ENCODE measurements at places on chromosomes 6 and 20. TPM values are rescaled to one million over a fixed set of nuclear protein-coding genes. Genes with fewer than 3 reads are reported as not detected.

GRCh38 chr20:42336576-42336975 is 718.4 kb upstream of the CHD6 start:
- DNase-seq = no peak

- DNase-seq = no peak
These were observed 52.0 kb downstream of the CDH22 start for GRCh38 chr20:46256293-46256692.

GRCh38 chr20:32751702-32752457 is 8.6 kb upstream of the COMMD7 start:
- DNase-seq = no peak

The ADGB gene
- total RNA-seq = not detected

The CCN5 gene
- 51.5 TPM for total RNA-seq

DNA sequence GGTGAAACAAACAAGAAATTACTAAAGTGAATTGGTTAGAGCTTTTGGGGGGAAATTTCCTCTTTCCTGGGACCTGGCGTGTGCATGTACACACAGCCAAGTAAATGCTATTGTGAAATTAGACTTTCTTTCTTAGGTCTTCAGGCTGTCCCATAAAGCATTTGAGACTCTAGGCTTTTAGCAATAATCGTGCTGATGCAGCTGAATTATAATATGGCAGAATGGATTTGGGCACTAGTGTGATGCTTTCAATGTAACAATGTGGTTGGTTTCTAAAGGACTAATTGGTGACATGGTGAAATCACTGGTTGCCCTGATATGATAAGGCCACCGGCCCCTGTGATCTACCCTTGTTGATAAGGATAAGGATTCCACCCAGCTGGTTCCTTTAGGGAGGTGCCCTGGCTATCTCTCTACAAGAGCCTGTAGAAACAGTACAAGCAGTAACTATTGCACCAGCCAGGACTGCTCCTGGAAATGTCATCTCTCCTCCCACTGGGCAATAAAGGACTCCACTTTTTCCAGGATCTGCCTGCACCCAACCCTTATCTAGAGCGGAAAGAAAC is 164.1 kb downstream of the TFAP2A start:
- DNase-seq = no peak

DNA sequence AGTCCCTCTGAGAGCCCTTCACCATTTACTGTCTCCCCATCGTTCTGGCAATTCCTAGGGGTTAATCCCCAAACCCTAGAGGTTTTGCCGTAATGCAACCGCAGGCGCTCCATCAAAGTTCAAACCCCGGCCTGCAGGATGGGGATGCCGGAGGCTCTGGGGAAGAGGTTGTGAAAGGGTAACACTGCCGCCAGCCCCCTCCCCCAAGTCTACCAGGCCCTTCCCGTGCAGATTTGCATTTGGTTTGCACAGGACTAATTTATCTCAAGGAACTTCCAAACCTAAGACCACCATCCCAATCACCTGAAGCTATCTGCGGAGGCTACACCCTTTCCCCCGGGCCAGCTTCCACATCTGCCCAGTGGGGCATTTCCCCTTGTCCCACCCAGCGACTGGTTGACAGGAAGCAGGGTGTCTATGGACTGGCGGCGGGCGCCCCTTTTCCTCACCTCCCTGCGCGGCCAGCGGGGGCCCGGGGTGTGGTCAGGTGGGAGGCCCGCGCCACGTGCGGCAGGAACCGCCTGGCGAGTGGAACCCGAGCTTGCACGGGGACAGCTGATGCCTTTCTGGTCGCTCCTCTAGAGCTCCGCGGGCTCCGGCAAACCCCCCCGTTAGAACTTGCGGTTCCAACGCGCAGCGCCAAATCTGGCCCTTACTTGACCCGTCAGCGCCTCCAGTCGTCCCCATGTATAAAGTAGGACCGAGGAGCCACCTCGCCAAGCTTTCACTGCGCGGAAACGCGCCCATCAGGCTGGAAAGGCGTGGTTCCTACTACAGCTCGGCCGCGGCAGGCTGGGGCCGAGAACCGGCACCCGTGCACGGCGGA is 9.4 kb upstream of the SLC4A11 start:
- DNase-seq = no peak

GRCh38 chr20:56582542-56582941 is 46.6 kb upstream of the TFAP2C start:
- DNase-seq = no peak

The TREM2 gene
- 11.0 TPM for total RNA-seq

- DNase-seq = peak; percentile 49
These were observed 115.2 kb downstream of the PRND start for GRCh38 chr20:4836935-4837334.

DNA sequence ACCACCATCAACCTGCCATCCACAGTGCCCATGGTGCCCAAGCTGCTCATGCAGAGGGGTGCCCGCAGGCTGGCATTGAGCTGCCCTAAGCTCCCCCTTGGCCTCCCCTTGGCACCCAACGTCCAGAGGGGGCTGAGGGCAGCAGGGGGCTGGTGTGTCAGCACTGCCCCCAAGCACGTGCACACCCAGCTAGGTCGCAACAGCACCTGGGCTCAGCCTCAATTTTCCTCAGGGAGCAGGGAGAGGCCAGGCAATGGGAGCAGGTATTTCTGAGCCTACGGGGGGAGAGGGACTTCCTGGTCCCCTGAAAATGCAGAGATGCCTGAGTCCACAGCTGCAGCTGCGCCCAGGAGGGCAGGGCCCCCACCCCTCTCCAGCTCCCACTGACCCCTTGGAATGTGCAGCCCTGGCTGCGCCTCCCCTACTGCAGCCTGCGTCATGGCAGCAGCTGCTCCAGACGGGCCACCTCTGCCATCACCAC is 204.2 kb downstream of the ANKRD60 start:
- DNase-seq = peak; percentile 78

- DNase-seq = no peak
These were observed 7.3 kb downstream of the TFB1M start for GRCh38 chr6:155306958-155307357.

GRCh38 chr6:36813526-36813925 is 25.7 kb downstream of the CPNE5 start:
- no peak for DNase-seq

DNA sequence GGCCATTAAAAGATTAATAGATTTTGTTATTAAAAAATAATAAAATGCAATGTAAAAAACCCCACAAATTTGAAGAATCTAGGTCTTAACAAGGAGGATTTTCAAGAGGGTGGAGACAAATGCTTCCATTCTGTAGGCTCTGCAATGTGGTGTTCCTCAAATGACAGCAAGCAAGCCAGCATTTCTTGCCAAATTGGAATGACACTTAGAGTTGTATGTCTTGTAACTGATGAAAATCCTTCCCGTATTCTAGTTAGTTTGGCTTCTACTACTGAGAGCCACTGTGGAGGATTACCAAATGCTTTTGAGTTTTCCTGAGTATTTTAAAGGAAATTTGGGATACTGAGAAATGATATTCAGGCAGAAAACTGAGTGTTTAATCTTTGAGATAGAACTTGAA is 1225.5 kb upstream of the CITED2 start:
- DNase-seq = no peak

DNA sequence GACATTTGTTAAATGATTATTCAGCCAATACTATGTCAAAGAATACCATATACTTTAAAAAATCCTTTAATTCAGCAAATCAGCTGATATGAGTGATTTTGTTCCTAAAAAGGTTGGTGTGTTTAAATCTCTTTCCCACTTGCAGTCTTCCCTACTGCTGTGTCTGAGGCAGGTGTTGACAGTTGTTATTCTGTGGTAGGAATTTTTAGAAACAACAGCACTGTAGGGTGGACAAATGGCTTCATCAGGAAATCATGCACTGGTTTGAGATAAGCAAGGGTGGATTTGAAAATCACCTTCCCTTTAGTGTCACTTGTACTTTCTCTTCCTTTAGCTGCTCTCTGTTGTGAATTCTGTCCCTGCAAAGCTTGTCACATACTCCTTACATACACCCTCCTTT is 213.7 kb upstream of the SGK1 start:
- DNase-seq = no peak

The FAM83C gene
- total RNA-seq = not detected

DNA sequence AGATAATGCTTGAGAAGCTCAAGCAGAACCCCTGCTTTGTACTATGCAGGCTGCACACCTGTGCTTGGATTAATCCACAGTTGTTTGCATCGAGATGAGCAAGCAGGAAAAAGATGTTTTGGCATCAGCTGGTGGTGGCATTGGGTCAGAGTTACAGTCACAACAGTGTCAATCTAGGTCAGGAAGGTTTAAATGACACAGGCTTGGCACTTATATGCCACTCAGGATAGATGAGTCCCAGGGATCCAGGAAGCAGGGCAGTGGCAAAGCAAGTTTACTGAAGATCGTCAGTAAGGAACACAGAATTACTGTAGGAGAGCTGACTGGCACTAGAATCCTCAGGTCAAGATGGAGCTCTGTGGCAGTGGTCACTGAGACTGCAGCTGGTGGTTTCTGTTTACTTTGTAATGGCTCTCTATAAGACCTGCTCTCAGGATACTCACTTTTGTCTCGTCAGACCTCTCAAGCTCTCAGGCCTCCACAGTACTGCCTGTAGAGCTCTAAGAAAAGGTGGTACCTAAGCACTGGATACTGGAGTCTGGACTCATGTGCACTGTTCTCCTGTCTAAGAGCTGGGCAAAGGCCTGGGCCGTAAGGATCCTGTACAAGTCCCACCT is 110.1 kb upstream of the HS3ST5 start:
- DNase-seq = no peak

DNA sequence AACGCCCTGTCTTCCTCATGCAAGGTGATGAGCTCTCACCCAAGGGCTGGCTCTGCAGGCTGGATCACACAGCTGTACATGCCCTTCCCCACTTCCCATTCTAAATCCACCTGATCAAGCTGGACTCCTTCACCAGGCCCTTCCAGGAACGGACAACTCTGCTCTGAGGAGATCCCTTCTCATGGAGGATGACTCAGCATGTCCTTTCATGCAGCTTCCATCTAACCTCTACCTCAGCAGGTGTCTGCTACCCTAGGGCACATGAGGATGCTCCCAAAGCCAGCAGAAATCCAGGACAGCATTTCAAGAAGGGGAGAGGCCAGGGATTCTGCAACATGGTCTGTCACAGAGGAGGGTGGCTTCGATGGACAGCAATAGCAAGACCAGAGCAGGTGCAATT is 61.2 kb downstream of the PCSK2 start:
- no peak for DNase-seq

GRCh38 chr6:148332088-148332487 is 10.6 kb upstream of the SASH1 start:
- DNase-seq = no peak

DNA sequence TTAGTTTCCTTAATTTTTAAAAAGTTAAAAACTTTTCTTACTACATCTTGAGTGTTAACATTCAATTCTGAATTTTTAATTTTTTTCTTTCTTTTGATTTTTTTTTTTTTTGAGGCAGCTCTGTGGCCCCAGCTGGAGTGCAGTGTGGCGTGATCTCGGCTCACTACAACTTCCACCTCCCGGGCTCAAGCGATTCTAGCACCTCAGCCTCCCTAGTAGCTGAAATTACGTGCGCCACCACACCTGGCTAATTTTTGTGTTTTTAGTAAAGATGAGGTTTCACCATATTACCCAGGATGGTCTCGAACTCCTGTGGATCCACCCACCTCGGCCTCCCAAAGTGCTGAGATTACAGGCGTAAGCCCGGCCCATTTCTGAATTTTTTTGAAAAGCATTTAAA is 1.2 kb downstream of the DDX43 start:
- DNase-seq = peak; percentile 14

GRCh38 chr6:164266851-164267250 is 852.3 kb downstream of the QKI start:
- no peak for DNase-seq

DNA sequence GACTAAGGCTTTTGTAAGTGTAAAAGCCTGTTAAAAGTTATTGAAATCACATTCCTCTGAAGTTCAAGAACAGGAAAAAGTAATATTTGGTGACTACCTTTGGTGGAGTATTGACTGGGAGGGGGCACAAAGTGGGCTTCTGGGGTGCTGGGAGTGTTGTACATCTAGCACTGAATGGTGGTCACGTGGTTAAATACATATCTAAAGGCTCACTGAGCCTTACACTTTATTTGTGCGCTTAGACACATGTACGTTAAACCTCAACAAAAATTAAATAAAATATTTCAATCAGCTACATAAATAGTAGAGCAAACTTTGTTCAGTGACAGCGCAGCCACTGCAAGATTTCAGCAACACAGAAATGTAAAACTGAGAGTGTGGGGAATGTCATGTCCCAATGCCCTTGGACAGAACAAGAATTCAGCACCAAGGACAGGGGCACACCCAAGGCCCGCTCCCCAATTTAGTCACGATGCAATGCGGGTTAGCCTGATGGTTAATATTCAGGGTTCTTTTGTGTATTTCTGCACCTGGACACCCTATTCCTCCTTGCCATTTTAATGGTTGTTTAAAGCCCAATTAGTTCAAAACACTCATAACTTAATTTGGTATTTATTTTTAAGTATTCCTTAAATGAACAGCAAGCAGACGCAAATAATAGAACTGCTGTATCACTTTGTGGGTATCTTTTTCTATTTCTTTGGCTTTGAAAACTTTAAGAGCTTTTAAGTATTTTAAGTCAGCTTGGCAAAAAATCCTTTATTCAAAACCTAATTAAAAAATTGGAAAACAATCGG is 37.4 kb downstream of the ANGPT4 start:
- DNase-seq = no peak

- DNase-seq = no peak
These were observed 519.2 kb upstream of the NOX3 start for GRCh38 chr6:155974811-155975323.

DNA sequence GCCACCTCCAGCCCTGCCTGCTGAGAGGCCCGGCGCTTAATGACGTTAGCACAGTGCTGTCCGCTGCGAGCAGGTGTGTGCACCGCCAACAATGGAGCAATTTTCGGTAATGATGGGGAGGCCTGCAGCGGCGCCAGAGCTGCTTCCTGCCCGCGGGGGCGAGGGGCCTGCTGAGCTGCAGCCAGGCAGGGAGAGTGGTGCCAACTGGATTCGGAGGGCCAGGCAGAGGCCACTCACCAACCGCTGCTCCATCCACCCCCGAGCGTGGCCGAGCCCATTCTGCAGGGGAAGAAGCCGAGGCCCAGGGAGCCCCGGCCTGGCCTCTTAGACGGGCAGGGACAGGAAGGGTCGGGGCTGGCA is 9.6 kb downstream of the HRH3 start:
- no peak for DNase-seq

The TMEM181 gene
- 27.3 TPM for total RNA-seq

DNA sequence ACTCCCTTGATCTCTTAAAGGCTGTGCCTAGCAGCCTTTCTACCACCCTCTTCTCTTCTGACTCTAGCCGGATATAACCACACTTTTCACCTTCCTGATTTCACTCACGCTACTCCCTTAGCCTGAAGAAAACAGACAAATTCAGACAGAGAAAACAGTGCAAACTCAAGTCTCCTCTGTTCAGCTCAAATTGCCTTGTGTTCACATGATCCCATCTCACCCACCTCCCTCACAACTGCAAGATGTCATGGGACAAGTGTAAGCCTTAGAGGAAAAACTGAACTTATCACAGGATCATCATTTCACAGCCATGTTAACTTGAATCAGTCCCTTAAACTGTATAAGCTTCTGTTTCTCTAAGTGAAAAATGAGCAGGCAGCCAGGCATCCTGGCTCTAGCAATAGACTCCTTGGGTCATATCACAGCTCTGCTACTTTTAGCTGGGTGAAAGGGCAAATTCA is 66.5 kb upstream of the TENT5A start:
- no peak for DNase-seq

The FOXO3 gene
- 94.0 TPM for total RNA-seq

The TMEM217 gene
- total RNA-seq = 0.51 TPM

GRCh38 chr20:41155261-41155660 is 17.9 kb downstream of the PLCG1 start:
- no peak for DNase-seq
